ENCODE measurements at places on chromosomes 13 and 19.
A peak's percentile ranks its signal among the peaks of the same experiment; 100 is the strongest.

DNA sequence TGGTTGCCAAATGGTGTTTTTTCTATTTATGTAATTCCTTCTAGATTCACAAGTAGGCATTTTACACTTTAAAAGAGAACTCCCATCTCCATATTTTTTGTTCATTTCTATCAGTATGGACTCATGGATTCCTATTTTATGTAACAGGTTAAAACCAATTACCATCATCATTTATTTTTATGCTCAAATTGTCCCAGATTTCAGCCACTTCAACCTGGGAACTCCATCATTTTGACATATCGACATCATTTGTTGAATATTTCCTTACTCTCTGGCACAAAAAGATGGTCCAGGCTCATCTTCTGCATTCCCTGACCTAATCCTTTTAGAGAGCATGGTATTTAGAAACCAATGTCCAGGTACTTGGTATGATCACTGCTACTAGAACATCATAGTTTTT is 79.9 kb downstream of the VWA8 start:
- DNase-seq, result no peak

DNA sequence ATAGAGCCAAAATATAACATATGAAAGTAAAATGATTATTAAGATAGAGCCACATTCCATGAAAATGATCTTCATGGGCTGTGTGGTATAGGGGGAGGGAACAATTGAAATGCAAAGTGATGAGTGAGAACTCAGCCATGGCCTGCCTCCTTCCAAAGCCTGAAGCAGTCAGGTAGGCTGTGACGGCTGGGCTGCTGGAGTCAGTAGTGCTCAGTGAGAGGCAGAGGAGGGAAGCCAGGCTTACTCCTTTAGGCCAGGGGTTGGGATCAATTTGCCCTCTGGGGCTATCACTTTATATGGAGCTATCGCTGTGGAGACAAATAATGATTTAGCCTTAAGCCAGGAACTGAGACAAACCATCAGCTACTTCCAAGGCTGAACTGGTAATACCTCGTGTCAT is 654.9 kb downstream of the FGF9 start:
- DNase-seq, result no peak

DNA sequence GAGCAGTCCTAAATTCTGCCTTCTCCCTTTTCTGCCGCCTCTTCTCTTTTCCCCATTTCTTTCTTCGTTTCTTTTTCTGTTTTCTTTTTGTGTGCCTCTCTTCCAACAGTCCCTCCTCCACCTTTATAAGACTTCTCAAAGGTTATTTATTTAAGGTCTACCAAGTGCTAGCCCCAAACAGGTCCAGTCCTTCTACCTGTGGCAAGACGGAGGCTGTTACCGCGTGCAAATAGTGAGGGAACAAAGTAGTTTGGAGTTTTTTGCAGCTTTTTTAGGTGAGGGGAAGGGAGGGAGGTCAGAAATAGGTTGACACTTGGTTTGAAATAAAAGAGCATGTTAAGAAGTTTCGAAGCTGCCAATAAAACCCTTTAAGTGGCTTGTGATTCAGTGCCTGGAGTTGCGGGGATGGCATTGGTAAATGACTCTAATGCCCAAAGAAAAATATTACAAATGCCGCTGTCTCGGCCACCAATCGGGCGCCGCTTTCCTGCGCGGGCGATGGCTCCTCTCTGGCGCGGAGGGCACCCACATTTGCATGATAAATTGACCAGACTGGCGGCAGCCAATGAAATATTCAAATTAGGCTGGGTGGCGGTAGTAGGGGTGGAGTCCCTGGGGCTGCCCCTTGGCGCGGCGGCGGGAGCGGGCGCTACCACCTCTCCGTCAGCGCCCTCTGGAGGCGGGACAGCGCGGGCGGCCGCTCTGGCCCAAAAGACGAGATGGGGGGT is 7.5 kb upstream of the TSHZ3 start:
- no peak for DNase-seq

DNA sequence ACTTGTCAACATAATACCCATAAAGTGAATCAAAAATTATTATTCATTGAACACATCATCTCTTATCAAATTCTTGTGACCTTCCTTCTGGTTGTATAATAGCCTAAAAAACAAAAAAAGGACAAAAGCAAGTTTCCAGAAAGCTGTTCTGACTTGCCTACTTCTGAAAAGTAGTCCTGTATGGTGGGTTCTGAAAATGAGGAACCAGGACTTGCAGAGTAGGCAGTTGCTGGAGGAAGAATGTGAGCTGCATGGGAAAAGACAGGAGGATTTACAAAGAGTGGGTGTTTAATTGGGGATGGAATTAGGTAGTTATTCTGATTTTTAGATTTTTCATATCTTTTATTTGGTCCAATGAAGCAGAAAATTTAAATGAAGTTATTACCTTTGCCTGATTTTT is 56.7 kb downstream of the RCBTB2 start:
- DNase-seq, result no peak

- no peak for DNase-seq
These were observed 38.0 kb upstream of the TPM4 start for GRCh38 chr19:16038196-16038695.

GRCh38 chr13:108037348-108037747 is 178.0 kb downstream of the LIG4 start:
- no peak for DNase-seq

DNA sequence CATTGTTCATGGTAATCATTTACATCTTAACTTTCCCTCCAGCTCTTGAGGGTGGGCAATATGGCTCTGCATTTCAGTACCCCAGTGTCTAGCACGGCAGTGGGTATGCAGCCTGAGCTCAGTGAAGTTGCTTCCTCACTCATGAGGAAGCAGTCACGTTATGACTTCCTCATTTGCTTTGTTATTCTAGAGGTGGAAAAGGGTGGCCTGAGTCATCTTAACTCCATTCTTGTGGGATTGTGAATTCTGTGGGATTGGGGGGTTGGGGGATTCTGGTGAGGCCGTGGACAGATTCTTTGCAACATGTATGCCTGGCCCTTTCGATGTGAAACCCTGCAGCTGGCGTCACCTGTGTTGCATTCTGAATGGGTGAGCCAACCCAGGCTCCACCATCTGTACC is 406.7 kb upstream of the ZNF507 start:
- no peak for DNase-seq

DNA sequence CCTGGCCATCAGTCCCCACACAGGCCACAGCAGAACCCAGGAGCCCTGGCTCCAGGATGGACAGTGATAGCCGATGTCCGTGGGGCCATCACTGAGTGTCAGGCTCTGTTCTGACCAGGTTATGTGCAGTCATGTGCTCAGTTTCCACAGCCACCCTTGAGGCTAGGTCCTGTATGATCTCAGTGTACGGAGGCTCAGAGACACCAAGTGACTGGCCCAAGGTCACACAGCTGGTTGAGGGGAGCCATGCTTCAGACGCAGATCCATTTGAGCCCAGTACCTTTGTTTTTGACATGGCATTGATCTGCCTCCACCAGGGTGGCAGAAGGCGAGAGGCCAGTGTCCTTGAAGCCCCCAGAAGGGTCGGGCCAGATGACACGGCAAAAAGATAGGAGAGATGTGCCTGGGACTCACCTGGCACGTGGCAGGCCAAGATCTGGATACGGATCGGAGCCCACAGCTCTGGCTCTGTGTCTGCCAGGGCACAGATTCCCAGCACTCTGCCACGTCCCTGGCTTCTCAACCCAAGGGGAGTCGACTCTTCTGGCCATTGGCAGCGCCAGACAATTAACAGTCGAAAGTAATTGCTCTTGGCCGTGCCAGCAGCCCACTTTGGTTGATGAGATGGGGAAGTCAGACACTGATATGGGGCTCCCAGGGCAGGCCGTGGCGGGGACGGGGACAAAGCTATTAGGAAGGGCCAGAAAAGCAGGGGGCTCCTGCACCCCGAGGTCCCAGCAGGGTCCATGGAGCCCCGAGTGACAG is 15.6 kb downstream of the EVI5L start:
- no peak for DNase-seq

DNA sequence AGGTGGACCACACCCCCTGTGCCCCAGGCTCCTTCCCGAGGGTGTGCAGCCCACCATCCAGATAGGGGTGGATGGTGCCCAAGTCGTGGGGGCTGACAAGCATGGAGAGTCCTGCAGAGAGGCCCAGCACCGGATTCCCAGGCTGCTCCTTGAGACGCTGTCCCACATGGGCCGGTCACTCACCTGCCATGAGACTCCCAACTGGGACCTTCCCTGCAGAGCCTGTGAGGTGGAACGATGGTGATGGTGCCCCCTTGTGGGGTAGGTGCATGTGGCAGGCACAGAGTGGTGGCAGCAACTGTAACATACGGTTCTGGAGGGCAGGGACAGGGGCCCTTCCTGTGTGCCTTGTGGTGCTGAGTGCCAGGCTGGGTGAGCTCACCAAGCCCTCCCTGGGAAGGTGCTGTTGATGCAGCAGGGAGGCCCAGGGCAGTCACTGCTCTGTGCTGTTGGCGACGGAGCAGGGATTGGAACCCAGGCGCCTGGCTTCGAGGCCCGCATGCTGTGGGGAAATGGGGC is 33.1 kb downstream of the PPP1R37 start:
- no peak for DNase-seq

GRCh38 chr19:38386971-38387549 is 774 bp downstream of the GGN start:
- no peak for DNase-seq

DNA sequence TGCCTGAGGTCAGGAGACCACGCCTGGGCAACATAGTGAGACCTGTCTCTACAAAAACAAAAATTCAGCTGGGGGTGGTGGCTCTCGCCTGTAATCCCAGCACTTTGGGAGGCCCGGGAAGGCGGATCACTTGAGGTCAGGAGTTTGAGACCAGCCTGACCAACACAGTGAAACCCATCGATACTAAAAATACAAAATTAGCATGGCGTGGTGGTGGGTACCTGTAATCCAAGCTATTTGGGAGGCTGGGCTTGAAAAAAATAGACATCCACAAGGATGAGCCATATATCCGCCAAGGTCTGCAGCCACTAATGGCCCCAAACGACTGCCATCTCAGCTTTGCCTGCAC is 3.1 kb downstream of the RPS16 start:
- DNase-seq, result no peak

DNA sequence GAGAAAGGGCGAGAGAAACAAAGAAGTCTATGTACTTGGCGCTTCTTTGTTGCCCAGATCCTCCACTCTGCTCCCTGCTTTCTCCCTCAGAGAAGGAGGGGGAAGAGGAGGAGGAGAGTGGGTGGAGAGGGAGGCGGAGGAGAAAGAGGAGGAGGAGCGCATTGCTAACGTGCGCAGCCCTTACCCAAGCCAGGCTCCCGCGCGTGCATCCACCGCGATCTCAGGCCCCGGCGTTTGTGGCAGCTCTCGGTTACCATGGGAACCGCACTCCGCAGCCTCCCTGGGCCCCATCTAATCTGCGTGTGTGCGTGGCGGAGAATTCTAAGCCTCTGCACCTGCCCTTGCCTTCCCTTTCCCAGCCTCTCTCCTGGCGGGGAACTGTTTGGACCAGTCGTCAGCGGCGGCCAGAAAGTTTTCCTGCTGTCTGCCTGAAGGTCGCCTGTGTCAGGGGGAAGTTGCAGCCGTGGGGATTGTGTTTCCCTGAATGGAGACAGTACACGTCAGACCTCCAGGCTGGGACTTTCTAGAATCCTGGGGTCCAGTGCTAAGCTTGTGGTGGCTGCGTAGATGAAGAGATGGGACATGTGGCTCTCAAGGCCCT is at the start of gene ERICH6B:
Gene ERICH6B (minus strand): TSS at position 239 of the 601 bp plus-strand sequence. CDS start 18,734 bp downstream, outside the sequence.
- peak; percentile 53 for DNase-seq

Data from NCI-H1417 treated with DMSO at 0.1 percent for 48 hours (cell line).